ENCODE measurements at places on chromosomes 2 and 18. TPM values are rescaled to one million over a fixed set of nuclear protein-coding genes. Genes with fewer than 3 reads are reported as not detected.

DNA sequence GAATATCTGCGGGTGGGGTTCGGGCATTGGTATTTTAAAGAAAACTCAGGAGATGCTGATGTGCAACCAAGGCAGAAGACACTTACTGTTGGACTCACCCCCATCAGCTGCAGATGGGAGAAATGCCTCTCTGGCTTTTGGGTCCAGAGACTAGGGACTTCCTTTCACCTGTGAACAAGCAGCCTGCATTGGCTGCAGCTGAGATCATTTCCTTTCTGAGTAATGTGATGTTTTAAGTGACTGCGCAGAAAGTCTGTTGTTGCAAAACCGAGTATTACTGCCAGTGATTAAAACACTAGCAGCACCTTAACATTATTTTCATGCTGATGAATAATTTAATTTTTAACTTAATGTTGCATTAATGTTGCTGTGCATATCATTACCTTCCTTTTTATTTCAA, 143.0 kb downstream of the TSN start:
- DNase-seq: peak; percentile 70

- DNase-seq: no peak
Observed at GRCh38 chr18:13376841-13377351, 158.3 kb downstream of the LDLRAD4 start.

DNA sequence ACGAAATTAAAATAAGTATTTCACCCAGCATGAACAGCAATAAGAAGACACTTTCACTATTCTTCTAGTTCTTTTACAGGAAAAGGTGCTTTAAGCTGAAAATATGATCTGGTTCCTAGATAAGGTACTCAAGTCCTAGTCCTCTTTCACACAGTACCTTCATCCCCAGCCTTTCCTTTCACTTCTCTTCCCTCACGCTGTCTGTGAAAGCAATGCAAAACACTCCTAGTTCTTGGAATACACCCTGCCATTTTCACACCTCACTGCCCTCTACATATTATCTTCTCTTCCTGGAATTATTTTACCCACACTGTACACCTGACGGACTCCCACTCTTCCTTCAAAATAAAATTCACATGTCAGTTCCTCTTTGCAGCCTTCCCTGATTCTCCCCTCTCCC, 82.9 kb downstream of the DNAH7 start:
- no peak for DNase-seq

- DNase-seq: no peak
Observed at GRCh38 chr18:46899274-46899948, 17.9 kb downstream of the PIAS2 start.

DNA sequence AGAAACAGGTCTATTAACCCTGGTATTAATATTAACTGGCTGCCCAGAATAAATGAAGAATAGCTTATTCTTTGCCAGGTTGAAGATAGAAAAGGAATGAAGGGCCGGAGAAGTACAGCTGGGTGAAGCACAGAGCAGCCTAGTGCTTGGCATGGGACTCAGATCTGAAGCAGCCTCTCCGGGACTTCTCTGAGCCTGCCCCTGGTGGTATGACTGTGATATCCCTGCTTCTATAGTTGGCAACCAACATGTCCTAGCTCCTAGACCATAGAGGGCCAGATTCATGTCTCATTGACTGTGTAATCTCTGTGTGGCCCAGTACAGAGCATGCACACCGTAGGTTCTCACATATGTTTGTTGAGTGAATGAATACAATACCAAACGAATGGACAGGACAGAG, 107.8 kb downstream of the MSH2 start:
- DNase-seq: no peak

DNA sequence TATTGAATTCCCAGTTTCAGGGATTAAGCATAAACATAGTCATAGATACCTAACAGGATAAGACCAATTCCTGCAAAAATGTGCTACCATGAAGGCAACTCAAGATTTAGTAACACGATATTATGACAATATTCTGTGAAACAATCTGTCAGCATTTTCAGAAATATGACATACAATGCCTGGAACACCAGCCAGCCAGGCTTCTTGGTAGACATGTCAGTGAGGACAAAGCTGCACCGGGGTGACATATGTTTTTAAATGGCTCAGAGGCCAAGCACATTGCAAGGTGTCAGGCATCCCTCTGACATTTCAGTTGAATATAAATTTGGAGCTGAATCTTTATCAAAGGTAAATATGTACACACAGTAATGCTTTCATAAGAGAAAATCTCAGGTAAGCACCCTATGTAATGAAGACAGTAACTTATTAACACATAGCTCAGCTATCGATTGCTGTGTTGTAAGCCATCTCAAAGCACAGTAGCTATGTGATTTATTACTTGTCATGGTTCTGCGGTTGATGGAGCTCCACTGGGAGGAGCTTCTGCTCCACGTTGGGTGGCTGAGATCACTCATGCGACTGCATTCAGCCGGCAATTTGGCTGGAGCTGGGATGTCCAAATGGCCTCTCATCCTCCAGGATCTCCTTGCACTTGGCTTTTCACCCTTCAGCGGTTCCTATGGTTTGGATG, 31.9 kb upstream of the EML6 start:
- no peak for DNase-seq

- DNase-seq: no peak
Observed at GRCh38 chr2:109636317-109636716, 22.2 kb downstream of the SOWAHC start.

- no peak for DNase-seq
Observed at GRCh38 chr2:82913566-82913965, 1545.5 kb downstream of the SUCLG1 start.

DNA sequence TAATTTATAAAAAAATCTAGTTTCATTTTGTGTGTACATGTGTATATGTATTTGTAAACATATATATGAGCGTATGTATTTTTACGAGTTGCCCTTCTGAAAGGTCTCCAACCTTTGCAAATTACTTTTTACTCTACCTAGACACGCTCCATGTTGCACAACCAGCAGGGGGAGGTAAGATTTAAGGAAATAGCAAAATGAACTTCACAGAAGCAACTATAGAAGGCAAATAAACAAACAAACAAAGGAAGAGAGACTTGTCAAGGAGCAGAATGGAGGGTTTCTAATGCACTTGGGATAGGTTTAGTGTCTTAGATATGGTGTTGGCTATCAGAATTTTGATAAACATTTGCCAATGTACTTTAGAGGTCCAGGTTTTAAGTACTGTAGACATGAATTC, 820.5 kb upstream of the POU3F3 start:
- peak; percentile 25 for DNase-seq

- DNase-seq: no peak
Observed at GRCh38 chr18:2709316-2709715, 53.8 kb downstream of the SMCHD1 start.

- DNase-seq: peak; percentile 53
Observed at GRCh38 chr2:8676921-8677645, 4.8 kb upstream of the ID2 start.

DNA sequence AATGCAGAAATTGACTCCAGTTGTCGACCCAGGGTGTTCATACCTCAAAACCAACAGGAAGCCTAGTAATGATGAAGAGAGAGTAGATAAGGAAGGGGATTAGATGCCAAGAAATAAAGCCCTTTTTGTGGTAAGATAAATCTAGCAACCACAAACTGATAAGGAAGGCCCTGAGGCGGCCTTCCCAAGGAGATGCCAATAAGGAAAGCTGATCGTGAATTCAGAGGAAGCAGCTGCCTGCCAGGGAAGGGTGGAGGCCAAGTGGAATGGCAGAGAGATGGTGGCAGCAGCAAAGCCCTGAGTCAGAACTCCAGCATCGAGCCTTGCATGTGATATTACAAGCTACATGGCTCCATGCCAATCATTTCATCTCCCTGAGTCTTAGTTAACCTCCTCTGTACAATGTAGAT, 126.3 kb downstream of the IRS1 start:
- DNase-seq: peak; percentile 60

GRCh38 chr2:10019174-10019573, 24.2 kb upstream of the KLF11 start:
- DNase-seq: no peak

DNA sequence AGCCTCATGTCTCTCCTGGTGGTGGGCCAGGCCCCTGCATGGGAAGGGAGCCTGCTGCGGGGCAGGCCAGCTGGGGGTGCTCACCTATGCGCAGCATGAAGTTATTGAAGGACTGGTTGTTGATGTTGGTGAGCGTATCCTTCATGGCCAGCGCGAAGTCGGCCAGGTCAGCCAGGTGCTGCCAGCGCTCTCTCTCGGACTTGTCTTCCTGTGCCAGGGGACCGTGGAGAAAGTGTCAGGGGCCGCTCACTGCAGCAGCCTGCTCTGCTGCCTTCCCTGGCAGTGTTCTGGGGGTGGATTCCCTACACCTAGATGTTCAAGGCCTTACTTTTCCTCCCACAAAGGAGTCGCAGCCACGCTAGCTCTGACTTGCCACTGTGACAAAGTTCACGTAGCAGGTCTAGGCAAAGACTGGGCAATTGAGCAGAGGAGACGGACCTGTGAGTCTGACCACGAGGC, 28.2 kb downstream of the CENPO start:
- no peak for DNase-seq

DNA sequence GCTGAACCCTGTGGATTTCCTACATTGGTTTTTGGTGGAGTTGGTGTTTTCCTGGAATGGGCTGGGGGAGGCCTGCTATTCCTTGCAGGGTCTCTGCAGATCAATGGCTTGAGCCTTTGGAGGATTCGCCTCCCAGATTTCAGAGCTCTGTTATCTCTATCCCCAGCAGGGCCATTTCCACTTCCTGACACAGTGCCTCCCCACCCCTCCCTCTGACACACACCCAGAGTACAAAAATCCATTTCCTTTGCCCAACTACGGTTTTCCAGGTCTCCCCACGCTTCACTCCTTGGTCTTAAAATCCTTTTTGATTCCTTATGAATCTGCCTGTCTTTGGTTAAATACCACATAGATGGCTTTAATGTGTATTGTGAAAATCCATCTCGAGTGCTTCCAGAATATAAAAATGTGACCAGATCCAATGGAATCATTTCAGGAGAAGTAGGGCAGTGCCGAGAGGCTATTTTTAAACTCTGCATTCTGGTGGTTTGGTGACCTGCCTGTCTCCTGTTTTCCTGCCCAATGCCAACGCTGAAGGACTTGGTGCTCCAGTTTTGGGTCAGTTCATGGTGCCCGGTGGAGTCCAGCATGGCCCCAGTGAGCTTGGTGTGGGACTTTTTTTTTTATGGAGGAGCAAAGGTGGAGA, 60.9 kb downstream of the ARL4C start:
- no peak for DNase-seq

DNA sequence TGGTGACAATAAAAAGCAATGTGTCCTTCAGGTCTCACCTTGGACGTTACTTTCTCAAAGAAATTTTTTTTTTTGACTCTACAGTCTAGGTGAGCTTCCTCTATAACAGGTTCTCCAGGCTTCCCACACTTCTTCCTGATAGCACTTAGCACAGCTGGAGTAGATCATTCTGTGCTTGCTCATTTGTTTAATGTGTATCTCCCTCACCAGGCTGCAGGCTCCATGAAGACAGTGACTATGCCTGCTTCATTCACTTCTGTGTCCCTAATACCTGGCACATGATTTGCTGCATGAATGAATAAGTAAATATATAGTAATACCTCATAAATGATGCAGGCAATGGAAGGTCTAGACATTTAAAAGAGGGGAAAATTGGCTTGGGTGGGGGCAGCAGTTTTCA, 109.9 kb upstream of the CD302 start:
- DNase-seq: no peak

DNA sequence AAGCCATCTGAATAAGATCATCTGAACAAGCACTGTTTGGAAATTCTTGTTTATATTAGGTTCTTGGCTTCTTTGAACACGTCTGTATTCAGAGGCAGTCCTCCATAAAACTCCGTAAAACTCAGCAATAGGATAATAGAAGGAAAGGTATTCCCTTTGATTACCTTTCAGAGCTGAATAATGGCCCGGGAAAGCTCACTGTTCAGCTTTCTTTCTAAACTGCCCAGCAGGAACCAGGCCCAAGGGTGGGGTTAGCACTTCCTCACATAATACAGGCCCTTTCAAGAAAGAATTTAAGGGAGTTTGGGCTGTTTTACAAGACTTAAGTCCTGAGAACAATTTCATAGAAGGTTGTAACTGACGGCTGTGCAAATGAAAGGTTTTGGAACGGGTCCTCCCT, 72.2 kb upstream of the PHLPP1 start:
- DNase-seq: no peak

GRCh38 chr2:237152361-237152760, 66.7 kb downstream of the COPS8 start:
- no peak for DNase-seq

DNA sequence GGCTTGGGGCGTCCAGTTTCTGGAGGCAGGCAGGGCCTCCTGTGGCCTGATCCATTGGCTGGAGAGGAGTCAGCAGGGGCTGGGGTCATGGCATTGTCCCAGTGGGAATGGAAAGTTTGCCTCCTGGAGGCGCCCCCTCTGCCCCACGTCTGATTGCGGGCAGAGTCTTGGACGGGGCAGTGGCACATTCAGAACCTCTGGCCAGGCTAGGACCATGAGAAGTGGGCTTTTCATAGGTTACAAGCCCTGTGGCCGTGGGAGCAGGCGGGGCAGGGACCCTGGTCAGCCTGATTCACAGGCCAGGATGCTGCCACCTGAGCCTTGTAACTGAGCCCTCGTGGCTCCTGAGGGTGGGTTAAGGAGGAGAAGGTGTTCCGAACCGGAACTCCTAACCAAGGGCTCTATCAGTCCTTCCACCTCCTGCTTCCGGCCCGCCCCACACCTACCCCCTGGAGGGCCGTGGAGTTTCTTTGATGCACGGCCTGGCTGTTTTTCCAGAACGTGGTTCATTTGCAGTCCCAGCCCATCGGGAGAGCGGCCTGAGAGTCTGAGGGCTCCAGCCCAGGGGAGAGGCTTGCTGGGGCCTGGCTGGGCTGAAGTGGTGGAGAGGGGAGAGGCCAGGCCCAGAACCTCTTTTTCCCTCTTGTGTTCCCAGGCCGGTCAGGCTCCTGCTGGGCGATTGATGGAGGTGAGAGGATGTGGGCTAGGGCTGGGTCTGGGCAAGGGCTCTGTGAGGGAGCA, 43.9 kb upstream of the PLB1 start:
- DNase-seq: no peak

- DNase-seq: no peak
Observed at GRCh38 chr2:98153481-98153880, 66.5 kb downstream of the VWA3B start.

- no peak for DNase-seq
Observed at GRCh38 chr2:241308267-241308666, 7.2 kb downstream of the HDLBP start.

DNA sequence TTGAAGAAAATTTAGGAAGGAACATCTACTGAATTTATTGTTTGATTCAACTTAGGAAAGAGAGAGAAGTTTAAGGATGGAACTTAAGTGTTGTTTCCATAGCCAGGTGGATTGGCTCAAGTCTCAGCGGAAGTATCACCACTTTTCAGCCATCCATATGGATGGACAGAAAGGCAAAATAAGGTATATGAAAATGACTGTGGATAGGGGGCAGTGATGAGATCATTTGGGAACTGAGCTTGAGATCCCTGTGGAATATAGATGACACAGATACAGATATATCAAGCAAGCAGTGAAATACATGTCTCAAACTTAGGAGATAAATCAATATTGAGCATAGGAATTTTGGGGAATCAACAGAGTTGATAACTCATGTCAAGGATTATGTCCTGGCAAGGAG, 1462.7 kb upstream of the NXPH2 start:
- DNase-seq: no peak

The MC2R gene
- polyA plus RNA-seq: 0.18 TPM

The ALK gene
- polyA plus RNA-seq: 0.09 TPM

The SUMO1 gene
- polyA plus RNA-seq: 107 TPM

The IFIH1 gene
- 2.7 TPM for polyA plus RNA-seq

The TMEM198 gene
- 2.7 TPM for polyA plus RNA-seq

The LIPG gene
- 3.5 TPM for polyA plus RNA-seq

The C1QL2 gene
- polyA plus RNA-seq: not detected

The MOGAT1 gene
- not detected for polyA plus RNA-seq

The REG1B gene
- polyA plus RNA-seq: not detected

The COLEC12 gene
- 41.1 TPM for polyA plus RNA-seq

All from muscle of leg (tissue), 16 donors.